ENCODE measurements at places on chromosomes 7 and 10. TPM values are rescaled to one million over a fixed set of nuclear protein-coding genes. Genes with fewer than 3 reads are reported as not detected.

Gene FANK1
- total RNA-seq = 4.1 TPM

Gene TUBAL3
- 0.11 TPM for total RNA-seq

Gene MUC12
- total RNA-seq = 10.4 TPM

Gene ACBD7
- 6.1 TPM for total RNA-seq

Gene SYT15B
- total RNA-seq = not detected

Gene GLI3
- total RNA-seq = 6.7 TPM

Gene TRIL
- 1.5 TPM for total RNA-seq

Gene SFTPA1
- not detected for total RNA-seq

Gene CYP3A7
- not detected for total RNA-seq

Gene METTL27
- total RNA-seq = 7.4 TPM

Gene CPN1
- total RNA-seq = not detected

Gene NRCAM
- 0.38 TPM for total RNA-seq

Gene C10orf67
- not detected for total RNA-seq

Gene MYO3A
- 4.8 TPM for total RNA-seq

All from H7 (cell line).